ENCODE measurements at places on chromosomes 5 and 9. TPM values are rescaled to one million over a fixed set of nuclear protein-coding genes. Genes with fewer than 3 reads are reported as not detected.

GFPT2 gene
- total RNA-seq, result 28.9 TPM

MAMDC2 gene
- 22.9 TPM for total RNA-seq

WDR31 gene
- total RNA-seq, result 0.32 TPM

CYLC2 gene
- total RNA-seq, result not detected

SNX18 gene
- 51.0 TPM for total RNA-seq

DNA sequence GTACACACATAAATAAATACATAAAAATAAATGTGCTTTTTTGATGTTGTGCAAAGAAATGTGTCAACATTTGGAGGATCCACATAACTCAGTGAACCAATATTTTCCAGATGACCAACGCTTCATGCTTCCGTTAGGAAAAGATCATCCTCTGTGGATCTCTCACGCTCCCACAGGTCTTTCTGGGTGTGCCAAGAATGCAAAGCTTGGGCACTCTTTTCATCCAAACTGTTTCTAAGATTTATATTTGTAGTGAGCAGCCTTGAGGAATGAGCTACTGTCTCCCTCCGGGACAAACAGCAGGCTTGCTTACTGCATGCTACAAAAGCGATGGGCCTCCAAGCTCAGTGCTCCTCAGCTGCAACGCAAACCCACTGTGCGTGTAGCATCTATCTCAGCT lies 46.2 kb upstream of the RUFY1 start:
- peak; percentile 55 for DNase-seq

GRCh38 chr5:173479711-173480110 lies 136.7 kb downstream of the BOD1 start:
- peak; percentile 28 for DNase-seq

- no peak for DNase-seq
Measured at GRCh38 chr5:17336054-17336453, 118.6 kb downstream of the BASP1 start.

DNA sequence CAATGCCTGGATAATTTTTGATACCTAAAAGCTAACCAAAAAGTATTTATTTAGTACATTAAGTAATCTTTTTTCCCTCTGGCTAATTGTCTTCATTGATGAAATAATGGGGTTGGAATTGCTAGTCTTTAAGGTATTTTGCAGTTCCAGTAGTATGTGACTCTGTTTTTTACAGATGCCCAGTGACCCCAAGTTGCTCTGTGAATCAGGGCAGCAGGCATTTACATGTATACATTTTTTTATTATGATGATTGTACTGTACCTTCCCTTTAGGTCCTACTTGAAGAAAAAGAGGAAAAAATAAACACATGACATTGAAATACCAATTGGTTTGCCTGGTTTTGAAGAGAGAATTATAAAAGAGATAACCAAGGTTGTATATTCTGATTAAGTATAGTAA lies 385.5 kb downstream of the ADGRV1 start:
- no peak for DNase-seq

GRCh38 chr5:170470808-170471404 lies 32.9 kb upstream of the KCNIP1 start:
- no peak for DNase-seq

- no peak for DNase-seq
Measured at GRCh38 chr5:34501016-34501415, 155.1 kb upstream of the RAI14 start.

DNA sequence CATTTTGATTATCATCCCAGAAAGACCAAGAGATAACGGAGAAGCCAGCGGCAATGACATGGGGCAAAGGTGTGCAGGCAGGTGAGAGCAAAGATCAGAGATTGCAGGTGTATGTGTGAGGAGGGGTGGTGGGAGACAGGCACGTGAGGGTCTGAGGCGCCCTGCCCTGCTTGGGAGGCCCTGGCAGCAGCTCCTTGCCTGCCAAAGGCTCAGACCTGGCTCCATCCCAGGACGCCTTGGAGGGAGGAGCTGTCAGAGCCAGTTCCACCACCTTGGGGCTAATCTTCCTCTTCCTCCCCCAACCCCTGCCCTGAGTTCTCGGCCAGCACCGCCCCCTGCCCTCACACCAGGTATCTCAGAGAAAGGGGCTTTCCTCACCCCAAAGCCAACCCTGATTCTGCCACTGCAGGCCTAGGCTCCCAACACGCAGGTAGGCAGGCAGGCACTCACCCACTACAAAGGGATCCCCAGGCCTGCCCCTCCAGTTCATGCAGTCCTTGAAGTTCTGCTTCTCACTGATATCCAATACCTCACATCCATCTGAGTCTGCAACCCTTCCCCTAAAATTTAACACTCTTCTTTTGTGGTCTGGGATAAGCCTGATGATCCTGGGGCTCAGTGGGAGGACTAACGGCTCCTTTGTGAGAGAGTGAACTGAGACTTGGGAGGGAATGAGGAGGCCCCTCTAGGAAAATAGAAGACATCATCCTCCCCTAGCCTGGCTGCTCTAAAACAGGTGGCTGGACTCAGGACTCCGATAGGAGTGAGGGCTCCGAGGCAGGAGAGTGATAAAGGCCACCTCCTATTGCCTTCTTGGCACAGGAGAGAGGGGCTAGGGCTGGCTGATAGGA lies 1.8 kb downstream of the AQP3 start:
- DNase-seq, result no peak

DNA sequence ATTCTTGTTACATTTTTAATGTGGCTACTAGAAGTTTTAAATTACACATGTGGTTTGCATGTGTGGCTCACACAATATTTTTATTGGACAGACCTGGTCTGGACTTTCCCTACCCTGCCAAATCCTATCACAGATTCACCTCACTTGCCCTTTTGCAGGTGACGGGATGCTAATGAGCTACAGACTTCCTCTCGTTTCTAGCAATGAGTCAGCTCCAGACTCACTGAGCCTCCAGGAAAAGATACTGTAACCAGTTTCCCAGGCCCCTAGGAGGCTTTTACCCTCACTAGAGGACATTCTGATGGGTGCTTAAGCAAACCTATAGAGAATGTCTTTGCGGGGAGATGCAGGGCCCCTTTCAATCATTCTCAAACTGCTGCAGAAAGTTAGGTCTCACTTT lies 135.4 kb downstream of the WDR41 start:
- DNase-seq, result peak; percentile 71

DNA sequence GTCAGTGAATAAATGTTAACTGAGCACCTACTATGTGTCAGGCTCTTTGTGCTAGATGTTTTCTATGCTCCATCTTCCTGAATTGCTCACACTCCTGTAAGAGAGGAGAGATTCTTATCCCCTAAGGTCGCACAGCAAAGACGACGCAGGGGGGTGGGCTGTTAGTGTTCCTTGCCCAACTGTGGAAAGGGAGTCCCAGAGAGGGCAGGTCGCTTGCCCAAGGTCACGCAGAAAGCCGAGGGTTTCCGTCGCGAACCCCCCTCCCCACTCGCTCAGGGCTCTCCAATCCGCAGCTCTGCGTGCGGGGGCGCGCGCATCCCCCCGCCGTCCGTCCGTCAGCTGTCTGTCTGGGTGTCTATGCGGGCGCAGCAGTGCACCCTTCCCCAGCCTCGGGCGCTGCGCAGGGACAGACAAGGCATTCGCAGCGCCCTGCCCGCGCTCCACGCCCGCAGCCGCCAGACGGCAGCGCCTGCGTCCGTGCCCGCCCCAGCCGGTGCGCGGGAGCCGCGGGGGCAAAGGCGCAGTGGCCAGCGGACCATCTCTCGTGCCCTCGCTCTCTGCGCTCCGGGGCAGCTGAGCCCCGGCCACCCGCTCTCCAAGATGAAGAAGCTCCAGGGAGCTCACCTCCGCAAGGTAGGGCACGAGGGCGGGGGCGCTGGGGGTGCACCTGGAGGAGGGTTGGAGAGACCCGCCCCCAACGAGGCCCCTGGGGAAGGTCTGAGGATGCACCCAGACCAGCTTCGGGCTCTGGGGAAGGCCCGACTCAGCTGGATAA lies at the start of gene SLC6A7:
Gene SLC6A7, plus strand, starts transcription at position 335 of the 775 bp plus-strand sequence. Its CDS starts 266 bp downstream, at position 601.
- DNase-seq, result no peak

DNA sequence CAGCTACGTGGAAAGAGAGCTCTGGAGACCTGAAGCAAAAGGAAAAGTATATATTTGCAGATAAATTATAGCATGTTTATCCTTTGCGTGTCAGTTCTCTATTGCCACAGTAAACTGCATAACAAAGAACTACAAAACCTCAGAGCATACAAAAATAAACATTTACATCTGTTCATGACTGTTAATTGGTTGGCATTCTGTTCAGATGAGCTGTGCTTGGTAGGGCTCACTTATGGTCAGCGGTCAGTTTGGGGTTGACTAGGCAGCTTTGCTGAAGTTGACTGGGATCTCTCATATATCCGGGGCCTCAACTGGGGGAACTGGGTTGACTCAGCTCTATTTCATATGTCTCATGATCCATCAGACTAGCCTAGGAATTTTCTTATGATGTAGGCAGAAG lies 257.7 kb downstream of the TLE1 start:
- peak; percentile 85 for DNase-seq

DNA sequence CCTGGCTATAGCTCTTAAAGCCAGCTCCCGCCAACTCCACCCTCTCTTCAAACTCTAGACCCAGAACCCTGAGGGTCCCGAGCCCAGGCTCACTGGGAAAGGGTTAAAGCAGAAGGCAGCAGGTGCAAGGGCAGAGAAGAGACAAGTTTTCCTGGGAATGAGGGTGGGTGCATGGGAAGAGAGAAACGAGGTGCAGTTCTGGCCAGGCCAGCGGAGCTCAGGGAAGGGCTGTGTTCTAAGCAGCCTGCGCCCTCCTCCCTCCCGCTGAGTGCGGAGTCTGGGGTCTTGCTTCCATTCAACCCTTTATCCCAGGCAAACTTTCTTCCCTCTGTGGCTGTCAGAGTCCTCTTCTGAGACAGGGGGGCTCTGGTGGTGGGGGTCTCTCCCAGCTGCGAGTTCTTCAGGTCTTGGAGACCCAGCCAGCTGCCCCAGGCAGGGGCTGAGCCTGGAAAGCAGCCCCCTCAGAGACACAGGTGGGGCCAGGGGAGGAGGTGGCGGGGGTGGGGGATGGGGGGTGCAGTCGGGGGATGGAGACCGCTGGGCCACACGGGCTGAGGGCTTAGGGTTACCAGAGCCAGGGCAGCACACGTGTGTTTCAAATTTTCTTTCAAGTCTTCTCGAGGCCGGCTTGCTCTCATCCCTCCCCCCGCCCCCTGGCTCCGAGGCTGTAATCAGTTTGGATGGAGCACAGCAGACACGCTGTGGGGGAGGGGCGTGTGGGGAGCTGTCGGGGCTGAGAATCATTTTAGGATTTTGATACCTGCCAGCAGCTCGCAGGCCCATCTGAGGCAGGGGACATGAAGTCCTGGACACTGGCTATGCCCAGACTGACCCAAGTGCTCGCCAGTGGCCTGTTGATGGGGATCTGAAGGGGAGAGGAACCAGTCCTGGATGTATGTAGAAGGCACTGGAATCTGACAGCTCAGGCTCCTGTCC lies 169.6 kb upstream of the SMIM23 start:
- no peak for DNase-seq

DNA sequence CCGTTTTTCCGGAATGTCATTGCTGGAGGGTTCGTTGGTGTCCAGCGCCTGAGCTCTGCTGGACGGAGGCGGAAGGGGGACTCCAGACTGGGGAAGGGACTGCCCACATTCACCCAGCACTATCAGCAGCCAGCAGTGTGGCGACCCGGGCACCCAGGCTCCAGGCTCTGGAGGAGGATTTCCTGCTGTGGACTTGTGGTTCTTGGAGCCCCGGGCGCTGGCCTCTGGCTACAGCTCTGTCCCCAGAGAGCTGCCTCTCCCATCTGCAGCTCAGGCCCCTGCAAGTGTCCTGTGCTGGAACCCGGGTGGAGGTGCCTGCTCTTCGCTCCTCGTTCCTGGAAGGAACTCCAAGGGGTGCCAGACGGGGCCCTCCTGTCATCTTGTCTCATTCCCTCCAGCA lies 152.6 kb downstream of the RGS3 start:
- DNase-seq, result no peak

DNA sequence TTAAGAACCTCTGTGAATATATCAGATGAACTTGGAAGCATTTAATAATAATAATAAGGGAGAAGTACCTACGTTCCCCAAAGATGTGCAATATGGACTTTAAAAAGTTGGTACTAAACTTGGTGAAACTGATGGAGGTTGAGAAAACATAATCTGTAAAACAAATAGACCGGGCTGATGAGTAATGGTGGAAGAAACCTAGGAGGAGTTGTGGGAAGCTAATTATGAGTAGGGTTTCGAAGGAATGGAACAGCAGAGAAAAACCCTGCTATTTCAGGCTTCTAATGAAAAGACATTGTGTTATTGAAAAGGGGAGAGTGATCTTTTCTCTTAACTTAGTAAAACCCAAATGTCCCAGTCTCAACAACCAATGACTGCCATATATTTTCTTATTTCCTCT lies 229.3 kb downstream of the PCSK1 start:
- DNase-seq, result no peak

DNA sequence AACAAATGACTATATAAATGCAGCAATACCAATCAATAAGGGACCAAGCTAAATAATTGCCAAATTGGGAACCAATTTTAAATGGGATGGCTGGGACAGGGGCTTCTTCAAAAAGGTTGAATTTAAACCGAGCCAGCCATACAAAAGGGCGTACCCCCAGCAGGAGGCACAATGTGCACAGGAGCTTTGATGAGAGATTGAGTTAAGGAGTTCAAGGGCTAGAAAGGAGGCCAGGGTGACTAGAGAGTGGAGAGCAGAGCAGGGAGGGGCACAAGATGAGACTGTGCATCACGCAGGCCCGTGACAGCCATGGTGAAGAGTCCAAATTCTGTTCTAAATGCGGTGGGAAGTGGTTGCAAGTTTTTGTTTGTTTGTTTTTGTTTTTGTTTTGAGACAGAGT lies 23.3 kb upstream of the PDCD1LG2 start:
- no peak for DNase-seq

- DNase-seq, result peak; percentile 60
Measured at GRCh38 chr9:109799792-109800191, 19.8 kb downstream of the PALM2AKAP2 start.

- DNase-seq, result no peak
Measured at GRCh38 chr5:112758676-112759075, 21.0 kb downstream of the APC start.

DNA sequence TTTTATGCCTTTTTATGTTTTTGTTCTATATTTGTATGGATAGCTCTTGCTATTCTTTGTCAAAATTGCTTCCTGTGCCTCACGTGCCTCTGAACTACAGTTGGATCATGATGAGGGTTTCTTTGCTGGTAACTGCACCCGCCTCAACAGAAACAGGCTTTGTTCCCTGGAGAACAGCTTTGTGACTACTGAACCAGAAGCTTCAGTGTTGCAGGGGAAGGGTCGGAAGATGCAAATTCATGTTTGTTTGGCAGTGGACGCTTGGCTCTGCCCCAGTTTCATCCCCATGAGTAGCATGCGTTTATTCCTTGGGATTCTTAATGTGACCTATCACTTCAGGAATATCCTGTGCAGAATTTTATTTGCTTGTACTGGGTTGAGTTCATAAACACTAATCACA lies 959.1 kb upstream of the WWC1 start:
- DNase-seq, result no peak

DNA sequence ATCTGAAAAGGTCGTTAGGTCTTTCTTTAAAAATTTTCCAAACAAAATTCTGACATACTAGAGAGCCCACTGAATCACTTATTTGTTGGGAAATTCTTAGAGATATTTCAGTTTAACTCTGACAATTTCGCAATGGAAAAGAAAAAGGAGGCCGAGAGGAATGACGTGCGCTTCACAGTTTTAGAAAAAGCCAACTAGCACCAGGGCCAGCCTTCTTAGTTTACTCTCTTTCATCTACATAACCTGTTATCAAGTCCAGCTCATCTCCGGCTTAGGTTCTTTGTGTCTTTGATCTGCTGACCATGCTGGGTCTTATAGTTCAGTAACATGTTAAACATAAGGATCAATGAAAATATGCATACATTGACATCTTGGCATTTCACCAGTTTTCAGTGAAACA lies 201.7 kb upstream of the TAS2R1 start:
- DNase-seq, result peak; percentile 70

GRCh38 chr9:124361128-124361527 lies 54.1 kb downstream of the PSMB7 start:
- no peak for DNase-seq
